Cardiac muscle cell (in vitro differentiated cells and primary cell): ENCODE measurements at places on chromosomes 1 and 21. TPM values are rescaled to one million over a fixed set of nuclear protein-coding genes. Genes with fewer than 3 reads are reported as not detected.

Gene LCE3D
- total RNA-seq = not detected in 2 replicates

Gene TTC22
- total RNA-seq = 0.04 TPM in 1 of 2 replicates, not detected in the other

Gene INAVA
- 4.9 and 37.8 TPM in 2 replicates for total RNA-seq

Gene KIAA1614
- total RNA-seq = 1.3 and 2.9 TPM in 2 replicates

Gene SPATA46
- total RNA-seq = not detected in 2 replicates

Gene RIMS3
- 33.0 and 39.3 TPM in 2 replicates for total RNA-seq

Gene GPR25
- 0.12 TPM in 1 of 2 replicates, not detected in the other for total RNA-seq

Gene ANGPTL1
- total RNA-seq = 0.04 TPM in 1 of 2 replicates, not detected in the other

Gene DMRTA2
- 0.04 and 0.12 TPM in 2 replicates for total RNA-seq

Gene KRTAP10-11
- total RNA-seq = not detected in 2 replicates

Gene CFHR1
- 0.25 TPM in 1 of 2 replicates, not detected in the other for total RNA-seq

Gene HSPB7
- 509 and 744 TPM in 2 replicates for total RNA-seq

Gene NOS1AP
- total RNA-seq = 4.9 and 5.3 TPM in 2 replicates

Gene ADAMTSL4
- total RNA-seq = 28.8 and 44.2 TPM in 2 replicates

Gene FAM151A
- 0.07 and 0.21 TPM in 2 replicates for total RNA-seq

Gene ADAM30
- not detected in 2 replicates for total RNA-seq
